Effector memory CD4-positive, alpha-beta T cell (primary cell): ENCODE measurements at places on chromosomes 6 and 20.
A peak's percentile ranks its signal among the peaks of the same experiment; 100 is the strongest.

DNA sequence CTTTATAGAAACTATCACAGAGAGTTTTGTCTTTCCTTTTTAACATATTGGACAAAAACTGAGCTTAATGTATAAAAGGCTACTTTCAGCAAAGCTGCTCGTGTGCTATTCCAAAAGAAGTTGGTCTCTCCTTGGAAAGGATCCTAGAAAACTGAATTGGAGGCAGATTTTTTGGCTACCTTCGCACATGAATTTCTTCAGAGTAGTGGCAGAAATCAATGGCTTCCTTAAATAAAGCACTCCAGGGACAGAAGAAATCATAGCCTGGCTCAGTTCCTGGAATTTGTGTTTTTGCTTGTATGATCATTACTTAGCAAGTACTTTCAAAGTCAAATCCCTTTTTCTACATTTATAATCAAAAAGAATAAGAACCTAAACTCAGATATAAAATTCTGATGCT is 780.3 kb downstream of the PHF3 start:
- DNase-seq, result no peak

GRCh38 chr6:89355511-89356194 is 3.1 kb upstream of the UBE2J1 start:
- no peak for DNase-seq

GRCh38 chr20:37395921-37396415 is 50.0 kb downstream of the SRC start:
- no peak for DNase-seq

DNA sequence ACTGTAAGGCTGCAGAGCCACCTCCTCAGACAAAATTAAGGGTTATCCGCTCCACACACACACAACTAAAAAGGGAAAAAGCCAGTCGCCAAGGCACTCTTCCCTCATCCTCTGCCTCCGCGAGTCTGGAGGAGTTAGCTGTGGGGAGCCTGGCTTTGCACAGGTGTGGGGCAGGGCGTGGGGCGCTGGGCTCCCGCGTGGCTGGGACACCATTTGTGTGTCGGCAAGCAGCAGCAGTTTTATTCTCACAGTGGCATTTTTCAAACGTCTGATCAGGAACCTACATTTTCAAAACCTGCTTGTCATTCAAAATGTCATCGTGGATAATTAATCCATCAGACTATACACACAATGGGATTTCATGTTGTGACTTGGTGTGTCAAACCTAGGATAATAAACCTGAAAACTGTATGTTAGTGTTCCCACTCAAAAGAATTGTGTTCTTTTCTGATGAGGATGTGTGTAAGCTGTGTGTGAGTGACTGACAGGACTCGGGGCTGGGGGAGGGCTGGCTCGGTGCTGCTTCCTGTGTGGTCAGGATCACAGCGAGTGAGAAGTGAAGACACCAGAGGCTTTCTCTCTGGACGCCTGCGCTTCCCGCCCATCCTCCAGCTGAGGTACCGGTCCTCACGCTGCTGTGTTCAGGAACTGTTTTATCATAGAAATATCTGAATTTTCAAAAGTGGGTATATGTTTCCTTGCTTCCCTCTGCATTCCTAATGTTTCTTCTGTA is 83.1 kb downstream of the IRF4 start:
- peak; percentile 14 for DNase-seq

GRCh38 chr20:56857950-56858349 is 228.8 kb downstream of the TFAP2C start:
- DNase-seq, result no peak

- no peak for DNase-seq
These were observed 131.7 kb downstream of the PLCB4 start for GRCh38 chr20:9200620-9201019.

GRCh38 chr6:35782424-35782823 is 1.6 kb downstream of the CLPSL1 start:
- DNase-seq, result no peak

GRCh38 chr6:157323255-157323965 is at the start of gene TMEM242:
Gene TMEM242, minus strand, starts transcription at chr6:157323519. Its CDS starts 20 bp downstream, at chr6:157323499.
- DNase-seq, result peak; percentile 61

DNA sequence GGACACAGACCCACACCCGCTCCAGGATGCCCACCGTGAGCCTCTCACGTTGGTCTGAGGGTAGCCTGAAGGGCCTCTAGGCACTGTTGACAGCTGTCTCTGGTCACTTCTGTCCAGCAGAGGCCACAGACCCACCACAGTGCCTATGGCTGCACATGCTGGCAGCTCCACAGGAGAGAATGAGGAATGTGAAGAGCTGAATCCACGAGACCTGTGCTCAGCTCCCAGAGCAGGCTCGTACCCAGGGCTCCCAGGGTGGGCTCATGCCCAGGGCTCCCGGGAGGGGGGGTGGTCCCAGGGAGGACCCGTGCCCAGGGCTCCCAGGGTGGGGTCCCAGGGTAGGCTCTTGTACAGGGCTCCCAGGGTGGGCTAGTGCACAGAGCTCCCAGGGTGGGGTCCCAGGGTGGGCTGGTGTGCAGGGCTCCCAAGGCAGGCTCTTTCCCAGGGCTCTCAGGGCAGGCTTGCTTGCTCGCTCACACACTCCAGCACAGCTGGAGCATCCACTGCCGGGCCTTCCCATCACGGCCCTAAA is 201.0 kb downstream of the SYNDIG1 start:
- DNase-seq, result no peak

- DNase-seq, result no peak
These were observed 83.4 kb upstream of the FABP7 start for GRCh38 chr6:122696079-122696478.

DNA sequence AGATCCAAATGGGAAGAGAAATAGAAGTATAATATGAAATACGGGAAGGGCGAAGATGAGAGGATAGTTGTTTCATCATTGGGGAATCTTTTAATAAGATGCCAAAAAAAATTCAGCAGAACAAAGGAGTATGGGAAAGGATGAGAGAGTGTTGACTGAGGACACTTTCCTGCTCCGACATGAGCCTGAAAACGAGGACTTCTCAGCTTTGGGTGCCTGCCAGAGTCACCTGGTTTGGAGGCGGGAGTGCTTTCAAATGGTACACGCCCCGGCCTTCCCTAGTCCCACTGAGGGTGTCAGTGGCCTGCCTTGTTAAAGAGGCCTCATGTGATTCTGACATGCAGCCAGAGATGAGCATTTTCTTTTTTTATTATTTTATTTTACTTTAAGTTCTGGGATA is 250.9 kb downstream of the ANKRD60 start:
- no peak for DNase-seq

- no peak for DNase-seq
These were observed 107.4 kb upstream of the ADGRF1 start for GRCh38 chr6:47149554-47149953.

- no peak for DNase-seq
These were observed 12.0 kb downstream of the RNF114 start for GRCh38 chr20:49948178-49948577.

DNA sequence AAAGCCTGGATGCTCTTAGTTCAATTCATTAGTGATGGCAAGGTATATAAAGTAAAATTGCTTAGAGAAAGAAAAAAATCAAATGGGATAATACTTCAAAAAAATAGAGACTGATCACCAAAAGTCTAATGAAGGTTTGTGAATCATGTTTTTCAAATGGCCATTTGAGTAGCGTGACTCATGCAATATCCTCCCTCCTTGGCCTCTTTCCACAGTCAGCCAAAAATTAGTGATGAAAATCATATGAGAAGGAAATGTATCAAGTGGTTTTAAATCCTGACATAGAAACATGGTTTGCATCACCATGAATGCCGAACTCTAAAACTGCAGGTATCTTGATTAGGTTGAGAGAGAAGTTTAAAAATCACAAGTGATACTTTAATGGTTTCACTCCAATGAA is 1.2 kb upstream of the COL19A1 start:
- DNase-seq, result no peak

- no peak for DNase-seq
These were observed 8.0 kb upstream of the NKX2-2 start for GRCh38 chr20:21521596-21522480.

GRCh38 chr6:138571181-138571580 is 71.9 kb upstream of the NHSL1 start:
- DNase-seq, result no peak

- DNase-seq, result no peak
These were observed 10.2 kb downstream of the UNC5CL start for GRCh38 chr6:41028561-41029412.

DNA sequence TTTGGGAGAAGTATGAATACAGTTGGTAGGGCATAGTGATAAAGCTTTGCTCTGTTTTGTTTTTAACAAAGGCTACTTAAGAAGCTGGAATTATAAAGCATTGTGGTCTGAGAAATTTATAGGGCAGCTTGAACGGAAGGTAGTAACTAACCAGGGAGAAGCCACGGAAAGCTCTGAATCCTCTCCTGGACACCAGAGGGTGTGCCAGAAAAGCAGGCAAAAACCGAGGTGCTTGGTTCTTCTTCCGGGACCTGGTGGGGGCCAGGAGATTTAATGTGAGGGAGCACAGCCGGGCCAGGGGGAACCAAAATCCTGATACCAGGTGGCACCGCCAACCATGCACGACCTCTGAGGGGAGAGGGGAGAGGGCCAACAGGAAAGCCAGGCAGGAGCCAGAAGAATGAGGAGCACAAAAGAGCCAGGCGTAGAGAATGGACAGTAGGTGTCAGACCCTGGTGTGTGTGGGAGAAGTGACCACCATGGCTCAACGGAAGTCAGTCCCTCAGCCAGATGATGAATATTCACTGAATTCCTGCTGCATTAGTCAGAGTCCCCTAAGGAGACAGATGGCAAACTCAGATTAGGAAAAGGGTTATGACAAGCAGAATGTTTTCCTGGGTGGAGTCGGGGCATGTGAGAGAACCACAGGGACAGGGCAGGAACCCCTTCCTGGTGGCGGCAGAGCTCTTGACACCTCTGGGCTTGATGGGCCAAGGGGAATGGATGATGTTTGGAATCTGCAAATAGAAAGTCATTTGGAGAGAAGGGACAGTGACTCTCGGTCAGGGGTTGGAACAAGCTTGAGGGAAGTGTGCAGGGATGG is 262.3 kb downstream of the ZNF217 start:
- no peak for DNase-seq

DNA sequence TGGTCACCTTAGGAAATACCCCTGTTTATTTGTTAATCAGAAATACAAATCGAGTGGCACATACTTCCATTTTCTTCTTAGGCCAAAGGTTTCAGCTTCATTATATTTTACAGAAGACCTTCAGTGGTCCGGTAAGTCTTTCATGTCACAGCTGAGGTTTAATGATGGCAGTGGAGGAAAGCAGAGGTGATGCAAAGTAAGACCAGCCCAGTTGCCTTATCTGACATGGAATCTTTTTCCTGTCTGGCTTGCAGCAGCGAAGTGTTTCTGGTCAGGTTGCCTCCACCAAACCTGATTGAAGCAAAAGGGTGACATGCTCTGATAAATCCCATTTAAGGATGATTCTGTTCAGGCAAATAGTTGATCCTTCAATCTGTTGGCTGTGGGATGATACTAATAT is 100.0 kb downstream of the PRDM1 start:
- DNase-seq, result no peak

DNA sequence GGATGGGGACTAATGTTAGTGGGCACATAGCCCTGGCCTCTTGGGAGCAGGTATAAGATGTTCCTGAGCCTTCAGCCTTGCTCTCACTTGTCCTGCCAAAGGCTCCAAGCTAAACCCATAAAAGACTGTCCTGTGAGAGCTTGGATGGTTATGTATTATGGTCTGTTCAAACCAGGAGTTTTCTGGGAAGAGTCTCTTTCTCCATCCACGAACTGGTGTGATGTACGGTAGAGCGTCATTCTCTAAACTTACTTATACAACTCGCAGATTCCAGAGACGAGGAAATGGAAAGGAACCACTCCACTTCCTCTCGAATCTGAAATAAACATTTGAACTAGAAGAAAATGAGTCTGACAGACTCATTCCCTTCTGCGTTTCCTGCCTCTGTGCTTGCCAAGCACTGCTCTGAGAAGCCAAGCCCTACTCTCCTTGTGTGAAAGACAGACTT is 5.3 kb downstream of the SOBP start:
- DNase-seq, result no peak

- no peak for DNase-seq
These were observed 341 bp upstream of the MCM9 start for GRCh38 chr6:118935331-118935668.

- no peak for DNase-seq
These were observed 616.9 kb upstream of the MAN1A1 start for GRCh38 chr6:119966484-119966883.

- no peak for DNase-seq
These were observed 796 bp upstream of the TUBB start for GRCh38 chr6:30719356-30719755.

- DNase-seq, result no peak
These were observed 80.1 kb upstream of the SHLD1 start for GRCh38 chr20:5670036-5670536.

GRCh38 chr6:28985462-28986164 is 19.5 kb downstream of the ZNF311 start:
- DNase-seq, result no peak

DNA sequence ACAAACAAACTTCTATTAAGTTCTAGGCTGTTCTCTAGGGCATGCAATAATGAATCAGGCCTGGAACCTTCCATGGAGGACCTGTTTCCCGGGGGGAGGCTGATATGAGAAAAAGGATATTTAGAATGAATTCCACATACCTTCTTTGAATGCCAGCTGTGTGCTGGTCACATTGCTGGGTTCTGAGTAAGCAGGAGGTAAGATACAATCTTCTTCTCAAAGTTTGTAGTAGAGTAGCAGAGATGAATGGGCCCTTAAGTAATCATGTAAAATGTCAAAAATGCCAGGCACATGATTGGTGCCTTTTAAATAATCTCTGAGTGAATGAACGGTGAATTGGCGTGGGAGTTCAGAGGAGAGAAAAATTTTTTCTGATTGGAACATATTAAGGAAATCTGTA is 47.4 kb downstream of the TGM2 start:
- no peak for DNase-seq

- DNase-seq, result no peak
These were observed 86.0 kb upstream of the SALL4 start for GRCh38 chr20:51888291-51888690.

- no peak for DNase-seq
These were observed 3.7 kb downstream of the KCNK17 start for GRCh38 chr6:39310542-39310941.

- DNase-seq, result no peak
These were observed 348.6 kb upstream of the CDH4 start for GRCh38 chr20:60903325-60903971.

- DNase-seq, result no peak
These were observed 91.1 kb upstream of the OPRM1 start for GRCh38 chr6:153947808-153948447.

DNA sequence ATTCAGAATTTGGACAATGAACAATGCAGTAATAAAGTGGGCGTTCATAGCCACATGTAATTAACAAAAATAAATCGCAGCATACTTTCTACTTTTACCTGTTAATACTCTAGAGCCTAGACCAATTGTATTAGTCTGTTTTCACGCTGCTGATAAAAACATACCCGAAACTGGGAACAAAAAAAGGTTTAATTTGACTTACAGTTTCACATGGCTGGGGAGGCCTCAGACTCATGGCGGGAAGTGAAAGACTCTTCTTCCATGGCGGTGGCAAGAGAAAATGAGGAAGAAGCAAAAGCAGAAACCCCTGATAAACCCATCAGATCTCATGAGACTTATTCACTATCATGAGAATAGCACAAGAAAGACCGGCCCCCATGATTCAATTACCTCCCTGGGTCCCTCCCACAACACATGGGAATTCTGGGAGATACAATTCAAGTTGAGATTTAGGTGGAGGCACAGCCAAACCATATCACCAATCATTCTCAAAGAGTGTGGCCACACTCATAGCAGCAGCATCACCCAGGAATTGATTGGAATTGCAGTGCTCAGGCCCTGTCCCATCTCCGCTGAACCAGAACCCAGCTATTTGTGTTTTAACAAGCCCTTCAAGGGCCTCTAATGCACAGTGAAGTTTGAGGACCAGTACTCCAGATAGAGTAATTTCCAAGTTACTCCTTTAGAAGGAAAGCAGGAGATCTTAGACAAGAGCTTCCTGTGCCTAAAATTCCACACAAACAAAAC is 650.0 kb downstream of the KIF16B start:
- DNase-seq, result no peak
